Activated CD4-positive, alpha-beta T cell treated with anti-CD3 and anti-CD28 coated beads for 1 hour (primary cell): ENCODE measurements at places on chromosomes 13 and 19.
A peak's percentile ranks its signal among the peaks of the same experiment; 100 is the strongest.

DNA sequence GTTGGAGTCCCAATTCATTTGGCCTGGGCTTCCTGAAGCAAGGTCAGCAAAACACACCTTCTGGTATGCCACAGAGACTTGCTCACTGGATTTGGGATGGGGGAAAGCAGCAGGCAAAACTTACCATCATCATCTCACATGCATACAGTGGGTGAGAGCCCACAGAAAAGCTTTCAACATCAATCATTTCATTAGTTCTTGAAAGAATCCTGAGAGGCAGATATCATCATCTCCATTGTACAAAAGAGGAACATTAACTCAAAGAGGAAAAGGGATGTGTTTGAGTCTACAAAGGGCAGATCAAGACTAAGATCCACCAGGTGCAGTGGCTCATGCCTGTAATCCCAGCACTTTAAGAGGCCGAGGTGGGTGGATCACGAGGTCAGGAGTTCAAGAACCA lies 6.4 kb downstream of the WDR87 start:
- no peak for DNase-seq

DNA sequence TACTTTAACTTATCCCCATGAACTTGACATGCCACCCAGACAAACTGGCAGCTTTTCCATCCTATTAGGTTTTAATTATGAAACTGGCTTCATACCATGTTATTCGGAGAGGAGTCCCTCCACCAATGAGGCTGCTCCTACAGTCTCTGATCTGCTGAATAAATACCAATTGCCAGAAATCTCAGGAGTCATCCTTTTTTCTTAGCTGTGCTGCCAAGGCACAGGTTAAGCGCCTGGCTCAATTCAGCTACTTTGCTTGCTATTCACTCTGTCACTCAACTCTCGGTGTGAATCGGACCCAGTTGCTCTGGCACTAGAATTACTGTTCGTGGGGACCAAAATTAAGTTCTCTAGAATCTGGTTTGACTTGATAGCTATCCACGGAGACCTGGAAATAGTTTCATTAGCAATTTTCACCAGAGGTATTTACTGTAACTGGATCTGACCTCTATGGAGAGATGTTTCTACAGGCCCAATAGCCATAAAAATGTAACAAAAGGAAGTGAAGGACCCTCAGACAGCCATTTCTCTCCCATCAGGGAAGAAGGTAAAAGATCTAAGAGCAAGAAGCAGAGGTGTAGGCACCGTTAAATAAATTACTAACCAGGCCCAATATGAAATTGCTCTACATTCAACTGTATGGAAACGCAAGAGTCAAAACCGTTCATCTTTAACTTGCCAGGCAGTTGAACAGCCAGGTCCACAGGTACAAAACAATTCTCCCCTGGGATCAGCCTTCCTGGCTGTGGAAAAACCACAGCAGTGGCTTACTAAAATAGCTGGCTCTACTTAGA lies 5.4 kb downstream of the ZC3H4 start:
- no peak for DNase-seq

GRCh38 chr19:16462757-16463250 lies 9.0 kb downstream of the EPS15L1 start:
- DNase-seq = no peak

- peak; percentile 78 for DNase-seq
Observed at GRCh38 chr19:7652061-7652641, 15.2 kb downstream of the STXBP2 start.

DNA sequence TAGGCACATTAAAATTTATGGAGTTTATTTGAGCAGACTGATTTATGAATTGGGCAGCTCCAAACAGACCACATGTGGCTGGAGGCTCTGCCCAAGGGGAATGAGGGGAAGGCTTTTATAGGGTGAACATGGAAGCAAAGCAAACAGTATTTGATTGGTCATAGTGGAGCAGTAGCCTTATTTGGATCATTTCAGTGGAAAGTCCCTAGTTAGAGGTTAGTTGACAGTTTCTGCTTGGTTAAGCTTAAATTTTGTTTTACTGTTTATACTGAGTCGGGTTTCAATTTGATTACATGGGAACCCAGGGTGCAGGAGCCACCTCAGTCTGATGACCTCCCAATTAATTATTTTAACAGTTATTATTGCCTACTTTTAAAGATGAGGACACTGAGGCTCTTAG lies 140.5 kb downstream of the NDFIP2 start:
- DNase-seq = no peak

- DNase-seq = no peak
Observed at GRCh38 chr13:76570510-76570971, 315.7 kb downstream of the KCTD12 start.

DNA sequence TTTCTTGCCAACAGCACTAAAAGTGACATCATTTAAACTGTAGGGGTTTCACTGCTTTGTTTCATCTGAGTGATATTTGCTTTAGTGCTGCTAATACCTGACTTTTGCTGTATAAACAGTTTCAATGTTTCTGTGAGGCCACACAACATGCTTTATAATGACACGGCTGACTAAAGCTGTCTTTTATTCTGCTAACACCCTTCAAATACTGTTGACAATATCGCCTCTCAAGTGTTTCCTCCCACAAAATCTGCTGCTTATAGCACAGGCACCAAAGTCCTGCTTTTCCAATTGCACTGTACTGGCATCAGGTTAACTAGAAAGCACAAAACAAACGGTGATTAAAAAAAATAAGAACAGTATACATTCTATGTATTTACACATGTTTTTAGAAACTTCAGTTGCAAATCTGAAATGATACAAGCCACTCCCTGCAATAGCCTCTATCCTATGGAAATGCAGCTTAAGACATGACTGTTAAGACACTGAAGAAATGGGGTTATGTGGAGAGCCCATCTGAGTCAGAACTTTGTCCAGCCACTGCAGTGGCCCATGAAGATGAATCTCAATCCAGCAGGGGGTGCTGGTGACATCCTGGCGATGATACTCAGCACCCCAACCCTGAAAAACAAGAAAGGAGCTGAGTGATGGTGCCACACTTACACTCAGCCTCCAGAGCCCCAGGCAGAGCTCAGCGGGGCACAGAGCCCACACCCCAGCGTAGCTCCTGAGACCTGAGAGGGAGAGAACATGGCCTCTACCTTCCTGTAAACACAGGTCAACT lies 29.4 kb downstream of the RFXAP start:
- no peak for DNase-seq

DNA sequence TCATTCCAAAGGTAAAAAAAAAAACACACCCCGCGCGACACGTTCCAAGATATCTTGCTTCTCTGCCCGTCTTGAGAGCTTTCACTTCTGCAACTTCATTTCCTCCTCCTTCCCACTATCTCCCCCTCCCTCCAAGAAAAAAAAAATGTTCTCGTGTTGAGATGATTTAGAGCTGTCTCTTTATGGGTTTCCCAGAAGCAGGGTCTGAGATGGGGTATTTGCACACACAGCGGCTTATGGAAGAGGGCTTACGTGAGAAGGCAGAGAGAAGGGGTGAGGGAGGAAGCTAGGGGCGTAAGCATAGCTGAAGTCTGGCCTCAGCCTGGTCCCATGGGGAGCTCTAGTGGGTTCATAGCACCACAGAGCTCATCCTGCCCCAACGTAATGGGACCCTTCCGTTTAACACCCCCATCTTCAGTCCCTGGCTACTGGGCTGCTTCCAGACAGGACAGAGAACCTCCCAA lies 31.3 kb upstream of the USE1 start:
- no peak for DNase-seq

DNA sequence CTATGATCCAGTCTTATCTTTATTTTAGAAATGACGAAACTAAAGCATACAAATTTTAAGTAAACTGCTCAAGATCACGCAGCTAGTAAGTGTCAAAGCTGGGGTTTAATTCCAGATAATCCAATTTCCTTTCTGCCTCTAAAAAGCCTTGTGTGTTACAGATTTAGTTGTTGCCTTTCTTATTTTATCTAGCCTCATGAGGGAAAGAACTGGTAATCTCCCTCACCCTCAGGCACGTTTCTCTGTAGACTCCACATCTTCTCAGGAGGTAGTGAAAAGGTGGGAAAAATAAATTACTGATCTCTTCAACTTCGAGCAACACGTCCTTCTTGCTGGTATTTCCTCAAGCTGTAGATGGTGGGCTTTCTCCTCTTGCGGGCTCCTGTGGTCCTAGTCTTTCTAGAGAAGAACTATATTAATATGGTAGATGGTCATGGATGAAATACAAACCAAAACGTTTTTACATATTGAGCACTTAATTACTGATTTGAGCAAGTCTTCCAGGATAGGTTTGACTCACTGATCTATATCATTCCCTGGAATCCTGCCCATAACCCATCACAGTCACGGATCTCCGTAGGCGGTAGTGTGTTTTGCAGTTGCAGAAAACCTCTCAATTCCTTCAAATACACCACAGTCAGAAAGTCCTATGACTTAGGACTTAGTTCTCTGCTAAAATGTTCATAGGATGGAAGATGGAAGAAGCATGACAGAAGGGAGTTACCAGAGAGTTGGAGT lies 519.5 kb downstream of the DCT start:
- no peak for DNase-seq
